ENCODE measurements at places on chromosomes 2 and 18.

DNA sequence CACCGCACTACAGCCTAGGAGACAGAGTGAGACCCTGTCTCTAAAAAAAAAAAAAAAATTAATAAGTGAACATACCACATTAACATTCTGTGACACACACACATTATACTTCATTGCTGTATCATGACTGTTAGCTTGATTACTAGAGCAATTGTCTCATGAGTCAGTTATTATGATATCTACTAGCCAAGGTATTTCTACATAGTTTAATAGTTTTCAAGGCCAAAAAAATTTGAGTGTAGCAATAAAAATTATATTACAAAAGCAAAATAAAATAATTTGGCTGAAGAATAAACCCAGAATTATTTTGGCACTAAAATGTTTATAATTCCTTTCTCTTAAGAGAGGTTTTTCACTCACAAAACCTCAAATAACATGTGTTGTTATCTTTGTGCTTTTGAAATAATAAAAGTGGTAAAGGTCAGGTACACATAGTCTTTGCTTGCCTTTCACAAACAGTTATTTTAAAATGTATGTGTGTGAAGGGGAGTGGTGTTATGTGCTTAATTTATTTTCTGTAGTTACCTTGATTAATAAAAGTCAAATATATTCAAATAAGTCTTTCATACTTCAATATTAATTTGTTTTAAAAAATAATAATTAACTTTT is 136.9 kb upstream of the SPOPL start:
- DNase-seq = no peak

GRCh38 chr2:152433791-152434190 is 98.8 kb downstream of the FMNL2 start:
- DNase-seq = no peak

GRCh38 chr2:31294196-31294595 is 60.2 kb downstream of the EHD3 start:
- DNase-seq = no peak

GRCh38 chr2:187569042-187569441 is 14.8 kb upstream of the TFPI start:
- DNase-seq = no peak

GRCh38 chr2:2075875-2076529 is 255.1 kb downstream of the MYT1L start:
- DNase-seq = no peak

DNA sequence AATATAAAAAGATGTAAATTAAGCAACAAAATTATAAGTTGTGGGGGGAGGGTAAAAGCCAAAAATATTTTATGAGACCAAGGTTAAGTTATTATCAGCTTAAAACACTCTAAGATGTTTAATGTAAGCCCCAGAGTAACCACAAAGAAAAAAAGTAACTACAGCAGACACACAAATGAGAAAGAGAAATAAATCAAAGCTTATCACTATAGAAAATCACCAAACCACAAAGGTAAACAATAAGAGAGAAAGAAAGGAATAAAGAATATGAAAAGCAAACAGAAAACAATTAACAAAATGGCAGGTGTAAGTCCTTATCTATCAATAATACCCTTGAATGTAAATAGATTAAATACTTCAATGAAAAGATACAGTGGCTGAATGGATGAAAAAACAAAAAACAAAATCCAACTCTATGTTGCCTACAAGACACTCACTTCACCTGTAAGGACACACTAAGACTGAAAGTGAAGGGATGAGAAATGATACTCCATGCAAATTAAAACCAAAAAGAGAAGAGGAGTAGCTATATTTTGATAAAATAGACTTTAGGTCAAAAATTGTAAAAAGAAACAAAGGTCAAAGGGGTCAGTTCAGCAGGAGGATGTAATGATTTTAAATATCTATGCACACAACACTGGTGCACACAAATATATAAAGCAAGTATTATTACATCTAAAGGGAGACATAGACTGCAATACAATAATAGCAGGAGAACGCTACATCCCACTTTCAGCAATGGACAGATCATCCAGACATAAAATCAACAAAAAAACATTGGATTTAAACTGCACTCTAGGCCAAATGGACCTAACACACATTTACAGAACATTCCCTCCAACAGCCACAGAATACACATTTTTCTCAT is 80.7 kb downstream of the PTPN2 start:
- DNase-seq = no peak

- no peak for DNase-seq
Measured at GRCh38 chr2:204207866-204208265, 271.3 kb downstream of the ICOS start.

DNA sequence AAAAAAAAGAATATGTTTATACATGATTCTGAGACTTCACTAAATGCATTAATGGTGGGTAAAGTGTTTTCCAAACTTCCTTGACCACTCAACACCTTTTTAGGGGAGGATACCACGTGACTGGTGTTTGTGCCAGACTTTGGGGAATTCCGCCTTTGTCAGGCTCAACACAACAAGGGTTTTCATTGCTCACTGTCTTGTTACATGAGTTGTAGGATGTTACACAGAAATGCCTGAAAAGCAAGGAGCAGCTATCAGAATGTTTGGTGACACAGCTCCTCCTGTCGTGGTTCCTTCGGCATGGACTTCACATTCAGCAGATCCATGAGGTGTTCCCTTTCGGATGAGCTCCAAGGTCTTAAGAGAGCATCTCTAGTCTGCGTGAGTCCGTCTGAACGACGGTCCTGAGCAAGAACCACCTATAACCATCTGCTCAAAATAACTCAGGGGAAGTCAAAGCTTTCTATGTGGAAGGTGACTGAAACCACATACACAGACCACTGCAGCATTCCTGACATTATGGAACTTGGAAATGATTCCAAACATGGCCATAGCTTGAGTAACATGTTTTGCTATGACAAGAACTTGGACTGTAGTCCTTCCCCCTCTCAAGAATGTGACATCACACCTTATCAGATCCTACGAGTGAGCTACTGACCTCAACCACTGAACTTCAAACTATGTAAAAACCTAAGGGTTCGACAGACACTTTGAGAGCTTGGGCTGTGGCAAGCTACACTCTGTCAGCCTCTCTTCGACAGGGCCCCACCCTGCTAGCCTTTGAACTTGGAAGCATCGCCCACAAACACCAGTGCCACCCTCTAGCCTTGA is 57.5 kb downstream of the MCFD2 start:
- no peak for DNase-seq

- no peak for DNase-seq
Measured at GRCh38 chr18:76546436-76546835, 51.4 kb upstream of the ZNF516 start.

- DNase-seq = peak; percentile 37
Measured at GRCh38 chr2:141968433-141968832, 162.4 kb downstream of the LRP1B start.

DNA sequence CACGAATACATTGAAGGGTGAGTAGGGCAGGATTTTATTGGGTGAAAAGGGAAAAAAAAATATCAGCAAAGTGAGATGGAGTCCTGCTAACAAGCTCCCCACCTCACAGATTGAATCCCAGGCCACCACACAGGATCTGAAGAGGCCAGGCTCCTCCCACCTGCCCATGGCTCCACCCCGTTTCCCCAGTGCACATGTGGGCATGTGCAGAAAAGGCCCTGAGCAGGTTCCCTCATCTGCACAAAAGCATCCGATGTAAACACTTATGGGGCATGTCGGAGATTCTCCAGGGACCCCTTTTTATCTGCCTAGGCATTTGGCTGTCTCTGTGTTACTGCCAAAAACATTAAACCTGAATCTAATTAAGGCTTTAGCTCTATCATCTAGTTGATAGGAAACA is 35.2 kb downstream of the SKA1 start:
- no peak for DNase-seq

DNA sequence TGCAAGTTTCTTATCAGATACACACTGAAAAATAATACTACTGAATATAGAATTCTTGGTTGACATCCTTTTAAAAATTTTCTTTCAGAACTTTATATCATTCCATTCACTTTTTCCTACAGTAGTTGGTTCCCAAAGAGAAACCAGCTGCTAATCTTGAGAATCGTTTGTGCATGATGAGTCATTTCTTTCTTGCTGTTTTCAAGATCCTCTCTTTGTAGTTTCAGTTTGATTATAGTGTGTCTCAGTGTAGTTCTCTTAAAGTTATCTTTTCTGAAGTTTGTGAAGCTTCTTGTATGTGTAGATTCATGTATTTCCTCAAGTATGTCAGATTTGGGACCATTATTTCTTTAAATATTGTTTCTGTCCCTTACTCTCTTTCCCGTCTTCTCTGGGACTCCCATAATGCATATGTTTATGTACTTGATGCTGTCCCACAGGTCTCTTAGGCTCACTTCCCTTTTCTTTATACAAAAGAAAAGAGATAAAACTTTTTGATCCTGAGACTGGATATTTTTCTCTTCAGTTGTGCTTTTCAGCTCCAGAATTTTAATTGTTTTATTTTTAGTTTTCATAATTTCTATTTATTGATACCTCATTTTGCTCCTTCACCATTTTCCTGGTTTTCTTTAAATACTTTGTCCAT is 801.0 kb downstream of the TDRD15 start:
- DNase-seq = no peak

DNA sequence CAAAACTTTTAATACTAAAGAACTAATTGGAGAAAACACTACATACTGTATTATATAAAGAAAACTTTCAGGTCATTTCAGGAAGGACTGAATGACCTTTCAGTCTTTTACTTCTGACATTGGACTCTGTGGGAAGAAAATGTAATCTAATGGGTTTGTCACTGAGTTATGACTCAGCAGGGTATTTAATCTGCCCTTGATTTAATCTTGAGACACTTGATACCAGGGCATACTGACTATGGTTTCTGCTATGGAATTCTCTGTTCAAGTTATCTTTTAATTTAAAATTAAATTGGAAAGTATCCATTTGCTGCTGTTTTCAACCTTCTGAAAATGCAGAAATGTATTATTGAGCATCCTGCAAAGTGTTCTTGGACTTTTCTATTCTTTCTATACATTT is 354.2 kb upstream of the GALNT5 start:
- no peak for DNase-seq

DNA sequence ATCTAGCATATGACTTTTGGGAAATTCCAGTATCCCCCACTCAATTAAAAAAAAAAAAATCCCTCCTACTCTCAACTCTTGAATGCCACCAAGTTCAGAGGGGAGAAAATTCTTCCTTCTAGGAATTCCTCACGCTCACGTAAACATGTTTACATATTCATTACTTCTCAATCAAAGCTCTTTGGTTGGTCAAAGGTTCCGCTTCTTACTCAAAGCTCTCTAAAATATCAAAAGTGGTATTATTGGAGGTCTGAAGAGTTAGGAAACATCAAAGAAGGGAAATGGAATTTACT is 4.1 kb downstream of the DOCK10 start:
- DNase-seq = no peak

- no peak for DNase-seq
Measured at GRCh38 chr2:236889791-236890704, 195.6 kb upstream of the COPS8 start.

DNA sequence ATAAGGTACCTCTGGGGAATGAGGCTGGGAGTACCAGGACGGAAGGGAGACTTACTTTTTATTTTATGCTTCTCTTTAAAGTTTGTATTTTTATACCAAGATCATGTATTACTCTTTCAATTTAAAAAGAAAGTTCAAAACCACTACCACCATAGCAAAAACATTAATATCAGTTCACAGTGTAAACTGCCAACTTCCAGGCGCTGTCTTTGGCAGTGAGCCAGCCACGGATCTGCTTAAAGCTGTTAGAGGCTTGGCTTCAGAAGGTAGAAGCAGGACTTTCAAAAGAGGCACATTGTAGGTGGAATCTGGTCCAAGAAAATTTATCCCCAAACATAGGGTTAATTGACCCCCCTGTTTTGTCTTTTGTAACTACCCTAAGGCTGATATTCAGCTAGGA is 74.8 kb downstream of the B3GNT2 start:
- no peak for DNase-seq

- DNase-seq = no peak
Measured at GRCh38 chr2:121722479-121722878, 14.2 kb downstream of the NIFK start.

DNA sequence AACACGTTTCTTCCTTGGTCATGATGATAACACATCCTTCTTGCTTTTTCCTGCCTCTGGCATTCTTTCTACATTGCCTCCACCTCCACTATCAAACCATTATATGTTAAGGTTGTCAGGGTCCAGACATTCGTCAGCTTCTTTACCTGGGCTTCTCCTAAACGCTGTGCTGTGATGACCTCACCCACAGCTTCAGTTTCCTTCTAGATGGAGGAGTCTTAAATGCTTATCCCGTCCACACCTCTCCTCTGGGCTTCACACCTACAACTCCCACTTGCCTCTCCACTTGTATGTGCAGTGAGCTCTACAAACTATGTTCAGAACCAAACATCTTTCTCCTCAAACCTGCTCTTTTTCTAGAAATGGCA is 666 bp upstream of the STAT1 start:
- DNase-seq = no peak

GRCh38 chr2:3466482-3466863 is 52.9 kb downstream of the ADI1 start:
- DNase-seq = no peak

- DNase-seq = no peak
Measured at GRCh38 chr2:210072493-210072892, 70.1 kb downstream of the RPE start.

DNA sequence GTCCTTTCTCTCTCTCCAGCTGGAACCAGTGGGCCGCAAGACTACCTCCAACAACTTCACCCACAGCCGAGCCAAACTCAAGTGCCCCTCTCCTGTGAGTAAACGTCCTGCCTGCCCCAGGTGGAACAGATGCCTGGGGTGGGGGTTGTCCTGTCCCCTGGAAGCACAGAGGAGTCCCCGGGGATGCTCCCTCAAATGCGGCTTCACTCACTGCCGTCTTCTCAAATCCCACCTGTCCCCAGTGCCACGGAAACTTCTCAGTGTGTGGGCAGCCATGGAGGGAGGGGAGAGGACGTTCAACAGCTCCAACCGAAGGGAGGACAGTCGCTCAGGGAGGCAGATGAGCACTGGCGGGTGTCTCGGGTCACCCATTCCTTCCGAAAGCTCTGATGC is 110.7 kb upstream of the PPP1CB start:
- DNase-seq = no peak

DNA sequence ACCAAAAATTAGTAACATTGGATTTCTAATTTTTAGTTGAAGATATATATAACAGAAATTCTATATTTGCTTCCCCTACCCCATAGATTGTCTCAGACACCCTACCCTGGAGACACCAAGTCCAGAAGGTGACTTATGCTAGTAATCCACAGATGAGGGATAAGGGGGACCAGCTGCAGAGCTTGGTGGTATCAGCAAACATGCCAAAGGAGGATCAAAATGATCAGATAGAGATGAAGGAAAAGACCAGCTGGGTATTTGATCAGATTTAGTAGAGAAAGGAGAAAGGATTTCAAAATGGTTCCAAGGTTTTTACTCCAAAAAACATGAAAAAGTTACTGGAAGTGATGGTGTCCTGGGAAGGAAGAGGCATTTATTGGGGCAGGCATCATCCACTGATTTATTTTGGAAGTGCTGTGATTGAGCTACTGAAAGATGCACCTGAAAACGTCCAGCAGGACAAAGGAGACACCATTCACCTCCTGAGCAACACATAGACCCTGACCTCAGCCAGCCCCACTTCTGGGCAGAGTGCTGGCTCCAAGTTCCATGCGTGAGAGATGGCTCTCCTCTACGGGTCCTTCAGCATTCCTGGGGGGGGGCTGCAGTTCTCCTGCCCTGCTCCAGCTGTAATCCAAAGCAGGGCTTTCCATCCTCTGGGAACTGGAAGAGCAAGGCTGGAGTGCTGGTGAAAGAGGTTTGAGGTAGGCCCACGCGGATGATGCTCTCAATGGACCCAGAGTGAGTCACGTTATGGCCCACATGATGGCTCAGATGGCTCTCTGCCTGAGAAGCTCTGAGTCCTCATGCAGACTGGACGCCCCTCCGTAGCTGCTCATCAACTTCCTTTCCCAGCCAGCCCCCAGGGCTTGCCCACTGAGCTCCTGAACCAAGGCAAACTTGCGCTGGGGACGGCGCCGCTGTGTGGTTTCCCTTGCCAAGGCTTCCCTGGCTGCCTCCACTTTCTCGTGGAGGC is 3.7 kb upstream of the LRRFIP1 start:
- no peak for DNase-seq
